RPMI7951 (cell line): ENCODE measurements at places on chromosomes 4 and X.

- DNase-seq, result no peak
These were observed 68.8 kb downstream of the IL15 start for GRCh38 chr4:141705048-141705746.

- no peak for DNase-seq
These were observed 16.4 kb downstream of the PSAPL1 start for GRCh38 chr4:7418131-7418943.

DNA sequence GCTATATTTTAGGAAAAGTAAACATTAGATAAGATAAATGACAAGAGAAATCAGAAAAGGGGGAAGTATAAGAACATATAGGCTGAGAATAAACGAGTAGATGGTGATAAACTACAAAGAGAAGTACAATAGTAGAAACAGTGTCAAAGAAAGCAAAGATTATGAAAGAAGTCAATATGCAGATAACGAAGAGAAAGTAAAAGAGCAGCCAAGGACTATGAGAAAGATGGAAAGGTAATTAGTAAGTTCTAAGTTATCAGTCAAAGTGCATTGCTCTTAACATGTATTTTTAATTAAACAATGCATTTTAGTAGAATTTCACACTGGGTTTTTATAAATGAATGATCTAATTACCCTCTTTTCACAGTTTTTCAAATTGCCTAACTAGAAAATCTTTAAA lies 1801.3 kb upstream of the PCDH10 start:
- no peak for DNase-seq

GRCh38 chr4:79050541-79050880 lies 111.3 kb upstream of the PAQR3 start:
- peak; percentile 8 for DNase-seq

GRCh38 chr4:55277011-55277410 lies 69.0 kb upstream of the SRD5A3 start:
- no peak for DNase-seq

- peak; percentile 20 for DNase-seq
These were observed 106.7 kb upstream of the MSX1 start for GRCh38 chr4:4752576-4753401.

DNA sequence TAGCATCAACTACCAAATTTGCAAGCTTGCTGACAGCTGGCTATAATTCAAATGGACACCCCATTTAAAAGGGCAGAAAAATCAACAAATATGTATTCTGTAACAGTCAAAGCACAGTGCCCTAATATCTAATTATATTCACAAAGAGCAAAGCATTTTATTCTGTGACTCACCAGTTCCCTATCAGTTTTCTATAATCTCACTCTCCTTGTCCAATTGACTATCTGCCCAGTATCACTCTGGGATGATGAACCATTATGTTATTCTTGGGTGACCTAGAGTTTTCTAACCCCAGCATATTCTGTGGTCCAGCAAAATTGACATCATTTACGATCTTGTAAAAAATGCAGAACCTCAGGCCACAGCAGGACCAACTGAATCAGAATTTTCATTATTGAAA lies 82.0 kb upstream of the FREM3 start:
- DNase-seq, result no peak

DNA sequence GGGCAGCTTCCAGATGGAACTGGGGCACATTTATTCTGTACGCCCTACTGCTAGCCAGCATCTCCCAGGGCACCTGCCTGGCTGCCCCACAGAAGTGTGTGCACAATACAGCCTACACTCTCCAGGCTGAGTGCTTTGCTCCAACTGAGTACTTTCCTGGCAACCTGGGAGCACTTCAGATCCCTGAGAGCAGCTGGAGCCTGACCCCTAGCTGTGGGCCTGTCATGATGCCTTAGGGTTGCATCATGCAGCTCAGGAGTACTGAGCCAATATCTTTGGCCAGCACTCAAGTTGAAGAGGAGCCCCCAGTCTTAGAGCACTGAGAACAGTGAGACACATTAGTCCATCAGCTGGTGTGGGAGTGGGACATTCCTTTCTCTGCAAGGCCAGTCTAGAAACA lies 321.9 kb downstream of the CFAP47 start:
- no peak for DNase-seq

DNA sequence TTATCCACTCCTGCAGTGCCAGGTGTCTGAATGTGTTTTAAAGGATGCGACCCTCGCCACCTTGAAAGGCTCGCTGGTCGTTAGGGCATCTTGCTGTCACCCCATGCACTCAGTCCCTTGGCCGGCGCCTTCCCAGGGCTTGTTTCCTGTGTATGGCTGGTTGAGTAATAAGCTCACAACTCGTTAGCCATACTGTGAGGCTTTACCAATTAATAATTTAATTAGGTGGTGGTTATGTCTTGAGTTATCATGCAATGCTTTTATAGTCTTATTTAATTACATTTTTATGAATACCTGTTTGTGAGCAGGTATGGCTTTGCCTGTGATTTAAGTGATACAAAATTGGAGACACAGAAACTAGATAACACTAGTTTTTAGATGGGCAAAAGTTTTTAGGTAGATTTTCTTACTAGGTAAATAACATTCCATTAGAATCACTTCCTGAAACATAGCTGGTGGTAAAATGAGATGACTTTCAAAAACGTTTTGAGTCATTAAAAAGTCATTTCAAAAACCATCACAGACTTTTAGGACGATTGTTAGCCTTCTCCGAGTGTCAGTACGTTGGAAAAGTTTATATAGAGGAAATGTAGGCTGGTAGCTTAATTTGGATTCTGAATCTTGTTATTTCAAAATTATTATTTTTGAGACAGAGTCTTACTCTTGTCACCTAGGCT lies 18.2 kb downstream of the PTTG2 start:
- DNase-seq, result no peak

GRCh38 chr4:185359767-185360446 lies 35.8 kb downstream of the LRP2BP start:
- DNase-seq, result peak; percentile 54

GRCh38 chr4:74930162-74930561 lies 2.8 kb upstream of the PARM1 start:
- no peak for DNase-seq

GRCh38 chr4:23266401-23266800 lies 573.7 kb downstream of the GBA3 start:
- DNase-seq, result no peak

GRCh38 chrX:6708041-6708440 lies 173.1 kb upstream of the VCX3A start:
- DNase-seq, result peak; percentile 14

- no peak for DNase-seq
These were observed 53.4 kb downstream of the GABRB1 start for GRCh38 chr4:47084795-47085194.

- no peak for DNase-seq
These were observed 178.7 kb downstream of the SLIT2 start for GRCh38 chr4:20430259-20430941.

DNA sequence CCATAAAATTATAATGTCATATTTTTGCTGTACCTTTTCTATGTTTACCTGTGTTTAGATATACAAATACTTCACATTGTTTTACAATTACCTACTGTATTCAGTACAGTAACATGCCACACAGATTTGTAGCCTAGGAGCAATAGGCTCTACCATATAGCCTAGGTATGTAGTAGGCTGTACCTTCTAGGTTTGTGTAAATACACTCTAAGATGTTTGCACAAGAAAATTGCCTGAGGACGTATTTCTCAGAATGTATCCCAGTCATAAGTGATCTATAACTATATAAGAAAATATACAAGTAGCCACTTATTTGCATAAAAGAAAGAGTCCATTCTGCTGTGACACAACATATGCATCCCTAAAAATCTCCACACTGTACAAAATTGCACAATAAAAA lies 36.3 kb upstream of the SCML1 start:
- DNase-seq, result no peak
